Thymus (tissue), 14 donors: ENCODE measurements at places on chromosomes 2 and 18. TPM values are rescaled to one million over a fixed set of nuclear protein-coding genes. Genes with fewer than 3 reads are reported as not detected.

- no peak for DNase-seq
Measured at GRCh38 chr2:102193074-102193473, 6.3 kb downstream of the IL1RL2 start.

DNA sequence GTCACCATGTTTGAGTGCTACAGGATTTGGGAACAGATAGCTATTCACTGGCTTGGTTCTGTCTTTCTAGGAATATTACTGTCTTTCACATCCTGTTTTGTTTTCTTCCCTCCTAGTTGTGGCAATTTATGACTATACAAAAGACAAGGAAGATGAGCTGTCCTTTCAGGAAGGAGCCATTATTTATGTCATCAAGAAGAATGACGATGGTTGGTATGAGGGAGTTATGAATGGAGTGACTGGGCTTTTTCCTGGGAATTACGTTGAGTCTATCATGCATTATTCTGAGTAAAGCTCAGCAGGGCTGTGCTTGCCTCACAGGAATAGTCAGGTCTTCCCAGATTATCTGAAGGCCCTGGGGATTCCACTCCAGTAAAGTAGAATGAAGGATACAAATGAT lies 98.9 kb downstream of the ABI2 start:
- DNase-seq = no peak

Gene RGPD4
- total RNA-seq = 0.19 TPM

GRCh38 chr18:25256439-25256838 lies 95.5 kb downstream of the ZNF521 start:
- no peak for DNase-seq

DNA sequence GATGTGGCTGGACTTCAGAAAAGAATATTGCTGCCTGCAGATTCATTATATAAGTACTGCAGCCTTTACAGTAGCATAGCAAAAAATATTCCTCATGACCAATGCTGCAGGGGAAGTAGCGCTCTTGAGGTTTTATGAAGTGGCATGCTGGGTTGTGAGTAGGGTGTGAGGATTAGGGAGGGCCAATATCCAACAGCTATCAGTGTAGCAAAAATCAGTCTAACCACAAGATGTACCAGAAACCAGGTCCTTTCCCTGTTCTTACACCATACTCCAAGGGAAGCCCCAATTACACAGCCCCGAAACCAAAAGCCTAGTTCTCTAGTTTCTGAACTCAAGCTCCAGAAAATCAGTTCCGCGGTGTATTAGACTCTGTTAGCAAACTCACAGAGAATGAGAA lies 1082.2 kb upstream of the DDX18 start:
- no peak for DNase-seq

- no peak for DNase-seq
Measured at GRCh38 chr2:237652181-237652580, 24.8 kb downstream of the LRRFIP1 start.
